T-helper 1 cell (primary cell): ENCODE measurements at places on chromosomes 16 and 17.
A peak's percentile ranks its signal among the peaks of the same experiment; 100 is the strongest.

GRCh38 chr17:80625627-80626026 lies 81.0 kb downstream of the RPTOR start:
- no peak for DNase-seq

- no peak for DNase-seq
Observed at GRCh38 chr17:66378296-66378695, 75.9 kb downstream of the PRKCA start.

DNA sequence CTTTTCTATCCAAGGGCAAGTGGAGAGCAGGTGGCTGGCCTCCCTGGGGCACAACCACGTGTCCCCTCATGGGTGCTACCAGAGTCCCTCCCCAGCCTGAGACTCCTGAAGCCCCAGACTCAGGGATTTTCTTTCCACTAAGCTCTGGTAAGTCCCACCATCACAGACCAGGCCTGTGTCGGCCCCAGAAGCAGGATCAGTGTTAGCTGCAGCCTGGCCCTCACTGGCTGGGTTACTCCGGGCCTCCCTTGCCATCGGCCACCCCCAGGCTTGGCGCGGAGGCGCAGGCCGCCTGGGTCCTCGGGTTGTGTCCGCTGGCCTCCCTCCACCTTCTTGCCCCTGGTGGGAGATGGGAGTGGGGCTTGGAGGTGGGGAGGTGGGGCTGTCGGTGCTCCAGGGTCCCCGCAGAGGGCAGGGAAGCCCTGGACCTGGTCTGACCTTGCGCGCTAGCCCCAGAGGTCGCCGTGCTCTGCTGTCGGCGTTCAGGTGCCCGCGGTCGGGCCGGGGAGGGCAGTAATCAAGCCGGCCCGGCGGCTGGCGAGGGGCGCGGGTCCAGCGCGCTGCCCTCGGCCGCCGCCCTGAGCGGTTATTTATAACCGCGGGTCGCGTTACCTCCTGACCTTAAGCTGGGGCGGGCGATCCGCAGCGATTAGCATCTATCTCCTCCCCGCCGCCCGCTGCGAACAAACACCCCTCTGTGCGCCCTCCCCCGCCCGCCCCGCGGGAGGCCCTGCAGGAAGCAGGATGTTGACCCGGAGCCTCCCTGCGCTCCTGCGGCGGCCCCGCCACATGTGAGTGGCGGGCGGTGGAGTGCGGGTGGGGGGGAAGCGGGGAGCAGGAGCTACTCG lies 78.1 kb upstream of the TOB1 start:
- DNase-seq = peak; percentile 63

GRCh38 chr17:40506786-40507185 lies 5.4 kb upstream of the TNS4 start:
- no peak for DNase-seq
